Forelimb muscle (tissue), 1 donor: ENCODE measurements at places on chromosomes 2 and 18. TPM values are rescaled to one million over a fixed set of nuclear protein-coding genes. Genes with fewer than 3 reads are reported as not detected.

- DNase-seq: peak; percentile 63
These were observed 37.2 kb downstream of the TSHZ1 start for GRCh38 chr18:75247611-75248421.

GRCh38 chr2:98649135-98649991, 41.0 kb downstream of the UNC50 start:
- DNase-seq: peak; percentile 49

GRCh38 chr2:230356084-230356483, 29.1 kb downstream of the SP140L start:
- DNase-seq: no peak

GRCh38 chr2:100623033-100623715, 60.4 kb downstream of the PDCL3 start:
- no peak for DNase-seq

DNA sequence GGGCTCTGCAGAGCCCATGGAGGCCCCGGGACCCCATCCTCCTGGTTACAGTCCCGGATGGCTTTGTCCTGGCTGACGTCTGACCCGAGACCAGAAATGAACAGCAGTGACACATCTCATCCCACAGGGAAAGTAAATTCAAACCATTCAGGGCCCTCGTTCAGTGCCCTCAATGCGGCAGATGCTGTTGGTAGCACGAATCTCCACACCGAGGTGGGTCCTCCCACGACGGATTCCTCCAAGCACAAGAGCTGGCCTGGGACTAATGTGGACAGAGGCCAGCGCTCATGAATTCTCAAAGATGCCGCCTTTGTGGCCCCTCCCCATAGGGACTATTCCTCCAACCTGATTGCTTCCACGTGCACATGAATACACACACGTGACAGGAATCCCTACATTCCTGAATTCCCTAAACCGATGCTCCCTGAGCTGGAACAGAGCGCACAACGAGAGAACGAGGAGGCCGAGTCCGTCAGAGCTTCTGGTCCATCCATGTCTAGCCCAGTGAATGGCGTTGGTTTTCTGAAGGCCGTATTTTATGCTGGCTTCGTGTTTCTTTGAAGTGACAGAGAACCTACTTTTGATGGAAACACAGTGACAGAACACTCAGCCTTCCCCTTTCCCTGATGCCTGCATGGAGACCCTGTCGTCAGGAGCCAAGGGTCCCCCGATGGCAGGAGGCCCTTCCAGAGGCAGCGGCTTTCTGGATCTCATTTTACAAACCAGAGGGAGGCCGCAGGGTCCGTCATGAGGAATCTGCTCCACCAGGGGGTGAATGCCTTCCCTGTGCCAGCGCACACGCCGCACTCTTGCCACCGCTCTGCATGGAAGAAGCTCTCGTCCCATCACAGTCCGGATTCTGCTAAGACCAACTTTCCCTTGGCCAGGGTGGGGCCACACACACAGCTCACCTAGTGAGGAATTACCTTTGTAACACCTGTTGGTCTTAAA, 64.3 kb upstream of the SNTG2 start:
- no peak for DNase-seq

DNA sequence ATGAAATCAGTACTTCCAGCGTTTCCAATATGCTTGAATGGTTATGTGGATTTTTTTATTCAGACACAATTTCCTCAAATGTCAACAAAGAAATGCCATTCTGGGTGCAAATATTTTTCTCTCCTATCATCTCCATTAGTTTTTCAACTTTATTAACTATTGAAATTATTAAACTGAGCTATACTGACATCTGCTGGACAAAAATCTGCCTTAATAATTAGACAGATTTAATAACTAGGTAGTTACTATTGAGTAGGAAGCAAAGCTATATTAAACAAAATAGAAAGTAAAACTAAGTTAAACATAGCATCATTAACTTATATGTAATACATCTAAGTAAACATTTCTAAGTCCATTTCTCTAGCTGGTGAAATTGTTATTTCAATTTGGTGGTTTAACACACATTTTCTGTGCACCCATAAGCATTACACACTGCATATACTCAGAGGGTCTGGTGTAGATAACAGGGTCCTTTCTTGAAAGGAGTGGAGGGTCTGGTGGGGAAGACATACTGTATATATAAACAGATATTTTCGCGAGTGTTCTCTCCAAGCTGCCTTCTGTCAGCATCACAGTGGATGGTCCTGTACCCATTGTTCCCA, 77.0 kb downstream of the LANCL1 start:
- peak; percentile 17 for DNase-seq

DNA sequence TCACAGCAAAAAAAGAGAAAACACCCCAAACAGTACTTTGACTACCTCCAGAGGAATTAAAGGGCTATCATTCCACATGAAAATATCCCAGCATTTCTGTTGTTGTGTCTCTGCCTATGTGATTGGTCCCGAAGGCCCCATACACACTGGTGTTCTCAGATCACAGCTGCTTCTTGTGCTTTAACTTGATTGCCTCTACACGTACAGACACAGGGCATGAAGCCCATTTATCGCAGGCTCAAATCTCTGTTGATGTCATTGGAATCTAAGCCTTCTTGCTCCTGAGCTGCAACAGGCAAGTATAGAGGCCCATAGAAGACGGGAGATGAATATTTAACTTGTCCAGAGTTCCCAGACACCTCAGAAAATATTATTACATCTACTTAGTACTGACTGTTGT, 405.2 kb downstream of the NCKAP5 start:
- DNase-seq: peak; percentile 69

- peak; percentile 28 for DNase-seq
These were observed 400.9 kb downstream of the TSN start for GRCh38 chr2:122156176-122156890.

- no peak for DNase-seq
These were observed 122.0 kb upstream of the MGAT5 start for GRCh38 chr2:134131681-134132489.

DNA sequence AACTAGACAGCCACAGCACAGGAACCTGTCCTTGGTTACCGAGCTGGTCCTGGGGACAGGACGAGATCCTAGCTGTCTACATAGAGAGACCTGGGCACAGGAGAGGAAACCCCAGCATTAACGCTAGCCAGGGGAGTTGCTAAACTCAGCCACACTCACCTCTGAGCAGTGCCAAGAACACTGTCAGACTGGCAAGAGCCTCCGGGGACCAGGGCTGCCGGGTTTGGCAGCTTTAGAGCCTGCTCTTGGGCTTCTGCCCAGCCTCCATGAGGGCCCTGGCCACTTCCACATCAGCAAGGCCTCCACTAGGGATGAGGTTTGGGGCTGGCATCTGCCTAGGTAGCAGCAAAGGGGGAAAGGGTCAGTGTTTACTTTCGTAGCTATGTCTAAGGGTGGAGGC, 6.7 kb downstream of the TMBIM1 start:
- DNase-seq: no peak

- no peak for DNase-seq
These were observed 1.1 kb downstream of the EFHD1 start for GRCh38 chr2:232634206-232635150.

DNA sequence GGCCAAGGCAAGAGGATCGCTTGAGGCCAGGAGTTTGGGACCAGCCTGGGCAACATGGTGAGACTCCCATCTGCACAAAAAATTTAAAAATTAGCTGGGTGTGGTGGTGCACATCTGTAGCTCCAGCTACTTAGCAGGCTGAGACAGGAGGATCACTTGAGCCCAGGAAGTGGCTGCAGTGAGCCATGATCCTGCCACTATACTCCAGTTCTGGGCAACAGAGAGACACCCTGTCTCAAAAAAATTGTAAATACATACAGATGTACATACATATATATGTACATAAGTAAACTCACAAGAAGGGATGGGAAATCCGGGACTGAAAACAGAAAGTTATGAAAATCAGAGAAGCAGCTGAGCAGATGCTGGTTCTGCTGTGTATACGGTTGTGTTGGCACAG, 29.6 kb upstream of the TAF4B start:
- DNase-seq: no peak

- DNase-seq: no peak
These were observed 35.9 kb upstream of the CCDC93 start for GRCh38 chr2:118049816-118050140.

- DNase-seq: no peak
These were observed 38.9 kb downstream of the PRKRA start for GRCh38 chr2:178412047-178412446.

- DNase-seq: no peak
These were observed 331.9 kb downstream of the CDH19 start for GRCh38 chr18:66271962-66272361.

GRCh38 chr2:96533292-96534073, 3.1 kb upstream of the ARID5A start:
- no peak for DNase-seq

DNA sequence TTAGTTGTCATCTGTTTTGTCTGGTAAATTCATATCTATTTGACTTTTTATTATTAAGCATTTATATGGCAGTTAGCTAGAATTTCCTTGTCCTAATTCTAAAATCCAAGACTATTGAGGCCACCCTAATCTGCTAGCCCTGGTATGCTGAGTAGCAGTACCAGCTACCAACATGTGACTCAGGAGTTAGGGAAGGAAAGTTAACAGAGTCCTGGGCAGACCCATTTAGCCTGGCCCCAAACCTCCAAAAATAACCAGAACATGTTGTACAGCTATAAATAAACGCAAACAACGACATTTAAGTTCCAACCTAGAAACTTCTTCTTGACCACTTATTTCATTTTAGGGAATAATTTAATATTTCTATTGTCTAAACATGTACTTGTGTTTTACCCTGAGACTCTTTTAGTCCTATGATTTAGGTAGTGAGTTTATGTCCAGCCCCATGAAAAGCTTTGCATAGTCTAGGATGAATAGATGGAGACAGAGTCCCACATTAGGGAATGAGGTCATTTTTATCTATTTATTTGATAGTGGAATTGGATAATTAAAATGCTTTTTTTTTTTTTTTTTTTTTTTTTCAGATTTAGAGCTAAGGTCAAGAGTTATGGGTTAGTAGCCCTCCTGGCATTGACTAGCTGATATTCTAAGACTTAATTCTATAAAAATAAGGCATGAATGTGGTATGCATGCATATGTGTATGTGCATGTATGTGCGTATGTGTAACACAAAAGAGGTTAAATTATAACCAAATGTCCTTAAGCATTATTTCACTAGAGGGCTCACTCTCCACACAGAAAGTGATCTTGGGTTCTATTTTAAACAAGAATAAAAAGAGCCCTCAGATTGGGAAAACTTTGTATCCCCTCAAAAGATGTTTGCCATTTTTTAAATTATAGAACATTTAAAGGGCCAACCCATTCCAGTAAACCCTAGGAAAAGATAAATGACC, 160.1 kb upstream of the MAPRE2 start:
- DNase-seq: peak; percentile 29

GRCh38 chr18:68176901-68177300, 538.0 kb downstream of the TMX3 start:
- no peak for DNase-seq

DNA sequence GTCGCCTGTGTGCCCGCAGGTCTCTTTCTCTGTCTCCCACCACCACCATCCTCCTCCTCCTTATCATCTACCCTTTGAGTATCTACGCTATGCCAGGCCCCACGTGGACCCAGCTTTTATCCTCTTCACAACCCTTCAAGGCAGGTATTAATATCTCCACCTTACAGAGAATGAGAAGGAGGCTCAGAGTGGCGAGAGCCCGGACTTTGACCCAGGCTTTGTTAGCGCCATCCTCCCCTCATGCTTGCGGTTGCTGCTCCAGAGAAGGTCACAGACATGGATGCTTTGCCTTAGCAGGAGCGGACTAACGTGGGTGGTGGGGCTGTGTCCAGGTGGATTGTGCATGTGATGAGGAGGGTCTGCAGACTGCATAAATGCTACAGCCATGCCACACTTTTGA, 119.8 kb downstream of the CELF4 start:
- no peak for DNase-seq

GRCh38 chr2:122338000-122338399, 582.5 kb downstream of the TSN start:
- DNase-seq: no peak

GRCh38 chr2:25960920-25961319, 21.4 kb downstream of the KIF3C start:
- no peak for DNase-seq

DNA sequence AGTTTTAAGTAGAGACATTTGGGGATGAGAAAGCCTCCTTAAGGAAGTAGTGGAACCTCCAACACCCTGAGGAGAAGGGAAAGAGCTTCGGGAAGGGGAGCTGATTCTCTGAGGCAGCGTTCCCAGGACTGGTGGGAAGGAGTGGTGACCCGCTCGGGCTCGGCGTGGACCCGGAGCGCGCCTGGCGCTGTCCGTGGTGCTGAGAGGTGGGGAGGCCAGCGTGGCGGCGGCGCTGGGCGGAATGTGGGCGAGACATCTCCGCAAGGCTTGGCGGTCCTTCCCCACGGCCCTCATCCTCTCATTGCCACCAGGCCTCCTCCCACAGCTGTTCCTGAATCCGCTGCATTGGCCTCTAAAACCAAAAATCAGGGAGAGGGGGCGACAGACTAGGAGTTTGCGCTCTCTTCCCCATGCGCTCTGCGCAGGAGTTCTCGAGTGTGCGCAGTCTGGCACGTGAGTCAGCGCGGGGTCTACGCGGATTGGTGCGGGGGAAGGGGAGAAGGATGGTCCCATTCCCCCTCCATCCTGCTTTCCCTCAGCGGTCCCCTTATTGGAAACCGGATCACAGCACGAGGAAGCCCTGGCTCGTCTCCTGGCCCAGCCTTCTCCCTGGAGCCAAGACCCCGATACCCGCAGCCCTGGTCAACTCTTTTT, 857 bp downstream of the RESP18 start:
- DNase-seq: no peak

GRCh38 chr18:34957864-34958259, 83.4 kb upstream of the MAPRE2 start:
- DNase-seq: no peak

GRCh38 chr2:152456262-152456661, 121.3 kb downstream of the FMNL2 start:
- no peak for DNase-seq

- DNase-seq: no peak
These were observed 18.2 kb downstream of the KIDINS220 start for GRCh38 chr2:8819194-8819593.

RIOK3 gene
- polyA plus RNA-seq: 80.3 TPM

TEX44 gene
- polyA plus RNA-seq: not detected

CNGA3 gene
- polyA plus RNA-seq: 0.66 TPM

MYO5B gene
- 1.6 TPM for polyA plus RNA-seq

DLGAP1 gene
- polyA plus RNA-seq: 1.9 TPM

BCL11A gene
- 4.9 TPM for polyA plus RNA-seq

MRPL33 gene
- polyA plus RNA-seq: 101 TPM

KLHL14 gene
- polyA plus RNA-seq: 0.08 TPM

CREG2 gene
- polyA plus RNA-seq: 3.9 TPM

LGALSL gene
- 19.8 TPM for polyA plus RNA-seq

CHMP3 gene
- 141 TPM for polyA plus RNA-seq

MAP2 gene
- 10.5 TPM for polyA plus RNA-seq

NPHP1 gene
- polyA plus RNA-seq: 6.4 TPM

ACVR2A gene
- polyA plus RNA-seq: 20.2 TPM

TMEM169 gene
- polyA plus RNA-seq: 4.5 TPM

RPRM gene
- polyA plus RNA-seq: 1.9 TPM

CCDC141 gene
- polyA plus RNA-seq: 79.4 TPM
